ENCODE measurements at places on chromosomes 4 and X.

DNA sequence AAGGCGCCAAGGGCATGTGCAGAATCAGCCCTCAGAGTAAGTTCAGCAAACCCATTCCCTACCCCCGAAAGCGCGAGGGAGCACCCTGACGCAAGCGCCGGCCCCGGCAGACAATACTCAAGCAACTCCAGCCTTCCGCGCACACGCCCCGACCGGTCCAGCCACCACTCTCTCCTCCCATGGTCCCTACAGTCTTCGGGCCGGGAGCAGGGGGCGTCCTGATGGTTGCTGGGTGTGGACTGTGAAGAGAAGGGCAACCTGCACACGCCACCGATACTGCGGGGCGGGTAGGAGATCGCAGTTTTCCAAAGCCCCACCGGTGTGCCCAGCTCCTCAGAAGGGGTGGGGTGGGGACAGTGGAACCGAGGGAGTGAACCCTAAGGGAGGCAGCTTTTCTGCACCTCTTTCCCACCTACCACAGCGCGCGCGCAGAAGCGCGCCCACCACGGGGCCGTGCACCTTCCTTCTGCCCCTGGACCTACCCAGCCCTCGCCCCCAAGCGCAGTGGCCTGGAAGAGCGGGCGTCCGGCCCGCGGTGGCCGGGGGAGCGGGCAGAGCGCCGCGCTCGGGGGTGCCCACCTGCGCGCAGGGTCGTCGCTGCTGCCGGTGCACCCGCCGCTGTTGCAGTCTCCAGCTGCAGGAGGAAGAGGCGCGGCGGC lies 650.2 kb upstream of the DIPK2B start:
- DNase-seq = peak; percentile 19

DNA sequence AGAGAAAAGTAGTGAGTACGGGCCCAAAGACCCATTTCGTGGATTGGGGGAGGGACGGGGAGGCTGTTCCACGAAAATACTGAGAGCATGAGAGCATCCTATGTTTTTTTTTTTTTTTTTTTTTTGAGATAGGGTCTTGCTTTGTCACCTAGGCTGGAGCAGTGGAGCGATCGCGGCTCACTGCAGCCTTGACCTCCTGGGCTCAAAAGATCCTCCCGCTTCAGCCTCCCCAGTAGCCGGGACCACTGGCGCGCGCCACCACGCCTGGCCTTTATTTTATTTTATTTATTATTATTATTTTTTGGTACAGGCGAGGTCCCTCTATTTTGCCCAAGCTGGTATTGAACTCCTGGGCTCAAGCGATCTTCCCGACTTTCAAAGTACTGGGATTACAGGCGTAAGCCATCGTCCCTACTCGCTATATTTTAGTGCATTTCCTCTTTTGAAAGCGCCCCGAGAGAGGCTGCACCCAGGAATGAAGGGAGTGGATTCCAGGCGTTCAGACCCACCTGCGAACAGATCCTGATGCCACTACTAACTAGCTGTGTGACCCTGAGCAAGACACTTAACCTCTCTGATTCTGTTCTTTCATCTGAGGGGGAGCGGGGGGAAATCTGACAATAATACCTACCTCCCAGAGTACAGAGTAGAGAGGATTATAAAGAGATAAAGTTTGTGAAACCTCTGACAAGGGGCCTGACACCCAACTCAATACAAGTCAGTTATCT lies 5.4 kb upstream of the MSX1 start:
- no peak for DNase-seq

- DNase-seq = no peak
Measured at GRCh38 chrX:110584083-110584482, 211.5 kb downstream of the CHRDL1 start.

GRCh38 chr4:73866246-73866645 lies 2.9 kb upstream of the CXCL1 start:
- DNase-seq = no peak

- no peak for DNase-seq
Measured at GRCh38 chr4:131644619-131645018, 1504.5 kb upstream of the PCDH10 start.

- DNase-seq = no peak
Measured at GRCh38 chr4:8340781-8341241, 71.3 kb downstream of the HTRA3 start.

GRCh38 chrX:68995780-68996551 lies 167.1 kb downstream of the EFNB1 start:
- no peak for DNase-seq

DNA sequence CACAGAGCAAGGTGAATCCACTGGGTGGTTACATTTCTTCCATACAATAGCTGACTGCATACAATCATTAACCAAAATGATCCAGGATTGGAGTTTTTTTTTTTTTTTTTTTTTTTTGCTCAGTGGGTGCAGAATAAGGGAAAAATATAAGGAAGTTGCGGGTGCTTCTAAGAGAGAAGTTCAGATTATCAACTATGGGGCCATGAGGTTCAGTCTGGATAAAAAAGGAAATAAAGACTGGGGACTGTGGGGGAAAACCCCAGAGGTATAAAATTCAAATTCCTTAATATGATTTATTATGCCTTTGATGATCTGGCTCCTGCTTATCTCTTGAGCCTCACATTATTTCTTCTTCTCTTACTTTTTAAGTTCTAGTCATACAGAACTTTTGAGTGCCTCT lies 5.9 kb upstream of the EIF1AX start:
- no peak for DNase-seq

DNA sequence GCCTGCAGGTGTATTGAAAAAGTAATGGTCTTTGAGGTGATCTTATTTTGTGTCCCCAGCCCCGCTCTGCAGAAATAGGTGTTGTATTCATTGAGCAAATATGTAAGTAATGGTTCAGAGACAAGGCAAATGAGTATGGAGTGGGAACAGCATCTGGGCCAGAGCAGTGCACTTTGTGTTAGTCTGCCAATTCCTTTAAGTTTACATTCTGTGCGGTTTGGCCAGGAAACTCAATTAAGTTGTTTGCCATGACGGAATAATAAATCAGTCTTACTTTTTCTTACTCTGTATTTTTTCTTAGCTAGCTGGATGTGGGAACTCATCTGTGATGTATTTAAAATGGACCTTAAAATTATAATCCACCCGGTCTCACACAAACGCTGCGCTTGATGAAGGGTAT lies 12.6 kb downstream of the DCLK2 start:
- no peak for DNase-seq

GRCh38 chr4:77872723-77873445 lies 10.3 kb downstream of the MRPL1 start:
- no peak for DNase-seq

DNA sequence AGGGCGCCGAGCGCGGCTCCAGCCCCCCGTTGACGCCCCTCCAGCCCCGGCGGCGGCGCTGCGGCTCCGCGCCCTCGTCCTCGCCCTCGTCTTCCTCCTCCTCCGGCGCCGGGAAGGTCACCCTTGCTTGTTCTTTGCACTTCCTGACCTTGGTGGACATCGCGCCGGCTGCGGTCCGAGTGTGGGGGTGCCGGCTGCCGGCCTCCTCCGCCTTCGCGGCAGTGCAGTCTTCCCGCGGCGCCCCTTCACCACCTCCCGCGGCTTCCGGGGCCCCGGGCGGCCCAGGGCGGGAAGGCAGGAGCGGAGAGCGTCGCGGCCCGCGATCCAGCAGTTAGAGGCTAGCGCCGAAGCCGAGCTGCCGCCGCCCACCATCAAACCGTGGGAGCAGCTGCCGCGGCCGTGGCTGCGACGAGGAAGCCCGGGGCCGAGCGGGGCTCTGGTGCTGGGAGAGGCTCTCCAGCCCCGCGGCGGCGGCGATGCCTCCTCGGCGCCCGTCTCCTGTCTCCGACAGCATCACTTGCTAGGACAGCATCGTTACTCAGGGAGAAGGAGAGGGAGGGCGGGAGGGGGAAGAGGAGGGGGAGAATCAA lies at the start of gene TRPC3:
TRPC3 (minus strand) TSS at position 540 of the 590 bp plus-strand sequence; CDS start at position 160, 380 bp downstream.
- DNase-seq = no peak
